ENCODE measurements at places on chromosomes 16 and 17.
A peak's percentile ranks its signal among the peaks of the same experiment; 100 is the strongest.

DNA sequence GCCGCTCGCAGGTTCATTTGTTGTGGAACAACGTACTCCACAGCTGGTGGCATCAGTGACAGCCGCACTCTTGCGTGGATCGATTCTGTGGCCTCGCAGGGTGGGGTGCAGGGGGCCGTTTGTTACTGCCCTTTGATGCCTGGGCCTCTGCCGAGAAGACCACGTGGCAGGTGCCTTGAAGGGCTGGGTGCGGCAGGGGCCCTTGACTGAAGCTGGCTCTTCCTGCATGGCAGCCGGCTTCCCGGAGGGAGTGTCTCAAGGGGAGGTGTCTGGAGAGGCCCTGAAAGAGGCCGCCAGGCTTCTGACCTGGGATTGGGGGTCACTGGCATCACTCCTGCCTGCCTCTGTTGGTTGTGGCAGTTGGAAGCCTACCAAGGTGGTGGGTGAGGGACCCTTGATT is 43.8 kb downstream of the TBCD start:
- DNase-seq: no peak

- DNase-seq: no peak
These were observed 15.4 kb upstream of the ARHGAP17 start for GRCh38 chr16:25030420-25031131.

- peak; percentile 62 for DNase-seq
These were observed 1.2 kb downstream of the DUSP14 start for GRCh38 chr17:37490638-37491614.

GRCh38 chr16:69481901-69482341 is 57.5 kb downstream of the CYB5B start:
- no peak for DNase-seq
